ENCODE measurements at places on chromosomes 7 and 10.
A peak's percentile ranks its signal among the peaks of the same experiment; 100 is the strongest.

DNA sequence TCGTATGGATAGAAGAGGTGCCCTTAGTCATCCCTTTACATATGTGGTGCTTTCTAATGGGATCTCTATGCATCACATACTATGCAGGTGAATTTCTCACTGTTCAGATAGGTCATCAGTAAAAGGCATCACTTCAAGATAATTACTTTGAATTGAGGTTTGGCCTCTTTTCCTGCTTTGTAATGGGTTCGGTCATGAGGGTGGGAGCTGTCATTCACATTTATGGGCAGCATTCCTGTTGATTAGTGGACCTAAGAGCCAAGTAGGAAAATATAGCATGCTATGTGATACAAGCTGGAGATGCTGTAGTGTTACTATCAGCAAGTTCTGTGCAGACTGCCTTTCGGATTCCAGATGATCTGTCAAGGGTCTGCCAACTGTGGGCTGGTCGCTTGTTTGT lies 156.3 kb downstream of the LCOR start:
- DNase-seq: no peak

- DNase-seq: peak; percentile 90
These were observed 27.7 kb upstream of the BPGM start for GRCh38 chr7:134618756-134619530.

GRCh38 chr10:110354322-110354766 lies 49.6 kb upstream of the SMNDC1 start:
- peak; percentile 93 for DNase-seq

DNA sequence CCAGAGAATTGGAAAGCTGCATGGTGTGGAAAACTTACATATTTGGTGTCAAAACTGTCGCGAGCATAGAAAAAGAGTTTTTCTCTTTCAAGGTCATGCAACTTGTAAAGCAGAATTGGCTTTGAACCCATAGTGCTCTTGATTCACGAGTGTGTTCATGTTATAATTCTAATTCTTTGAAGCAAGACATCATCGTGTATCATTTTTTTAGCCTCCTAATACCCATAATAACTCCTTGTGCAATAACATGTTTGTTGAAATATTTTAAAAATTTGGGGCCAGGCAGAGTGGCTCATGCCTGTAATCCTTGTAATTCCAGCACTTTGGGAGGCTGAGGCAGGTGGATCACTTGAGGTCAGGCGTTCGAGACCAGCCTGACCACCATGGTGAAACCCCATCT lies 4.2 kb downstream of the CCL24 start:
- no peak for DNase-seq

GRCh38 chr10:21512573-21513404 lies 12.7 kb downstream of the SKIDA1 start:
- no peak for DNase-seq

GRCh38 chr7:143240291-143241168 lies 18.7 kb downstream of the TAS2R40 start:
- DNase-seq: peak; percentile 91

- no peak for DNase-seq
These were observed 133.8 kb downstream of the CNOT4 start for GRCh38 chr7:135375908-135376699.

DNA sequence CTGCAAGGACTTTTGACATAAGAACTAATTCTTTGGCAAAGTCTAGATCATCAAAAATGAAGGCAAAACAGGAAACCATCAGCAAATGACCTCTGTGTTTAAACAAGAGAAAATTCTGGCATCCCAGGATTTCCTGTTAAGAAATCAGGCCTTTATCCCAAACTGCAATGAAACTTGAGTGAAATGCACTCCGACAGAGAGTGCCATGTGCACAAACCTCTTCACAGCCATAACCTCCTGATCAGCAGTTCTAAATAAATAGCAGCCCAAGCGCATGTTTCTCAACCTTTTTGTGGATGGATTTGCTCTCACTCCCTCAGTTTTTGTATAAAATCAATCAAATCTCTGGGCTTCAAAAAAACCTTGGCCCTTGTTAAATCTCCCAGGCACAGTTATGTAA lies 107.7 kb upstream of the EEPD1 start:
- DNase-seq: peak; percentile 21

DNA sequence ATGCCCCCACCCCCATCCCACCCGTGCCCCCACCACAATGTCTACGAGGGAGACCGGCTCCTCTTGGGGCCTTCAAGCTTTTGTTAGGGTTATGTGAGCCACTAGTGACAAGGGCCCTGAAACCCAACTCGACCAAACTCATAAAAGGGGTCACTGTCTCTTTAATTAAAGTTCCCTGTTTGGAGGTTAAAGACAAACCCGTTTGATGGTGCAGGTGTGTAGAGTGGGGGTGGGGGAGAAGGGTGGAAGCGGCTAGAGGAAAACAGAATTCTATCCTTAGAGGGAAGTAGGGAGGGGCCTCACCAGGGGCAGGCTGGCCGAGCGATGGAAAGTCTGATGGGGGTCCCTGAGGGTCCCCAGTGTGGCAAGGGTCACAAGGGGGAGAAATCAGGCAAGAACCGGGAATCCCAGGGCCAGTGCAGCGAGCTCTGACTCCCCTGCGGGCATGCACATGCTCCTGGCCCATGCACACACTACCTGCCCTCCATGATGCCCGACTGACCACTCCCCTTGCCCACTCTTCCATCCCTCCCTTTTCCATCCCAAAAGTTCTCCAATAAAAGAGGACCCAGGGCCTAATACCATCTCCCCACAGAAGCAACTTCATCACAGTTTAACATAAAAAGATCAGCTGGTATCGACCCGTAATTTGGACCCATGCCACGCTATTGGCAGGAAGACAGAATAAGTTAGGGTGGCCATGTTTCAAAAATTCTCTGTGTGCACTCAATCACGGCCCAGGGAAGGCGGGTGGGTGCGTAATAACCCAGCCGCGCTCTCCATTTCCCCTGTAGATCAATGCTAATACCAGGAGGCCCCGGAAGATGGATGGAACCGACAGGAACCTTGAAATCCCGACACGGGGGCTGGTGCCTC lies 35.9 kb upstream of the SLF2 start:
- no peak for DNase-seq

DNA sequence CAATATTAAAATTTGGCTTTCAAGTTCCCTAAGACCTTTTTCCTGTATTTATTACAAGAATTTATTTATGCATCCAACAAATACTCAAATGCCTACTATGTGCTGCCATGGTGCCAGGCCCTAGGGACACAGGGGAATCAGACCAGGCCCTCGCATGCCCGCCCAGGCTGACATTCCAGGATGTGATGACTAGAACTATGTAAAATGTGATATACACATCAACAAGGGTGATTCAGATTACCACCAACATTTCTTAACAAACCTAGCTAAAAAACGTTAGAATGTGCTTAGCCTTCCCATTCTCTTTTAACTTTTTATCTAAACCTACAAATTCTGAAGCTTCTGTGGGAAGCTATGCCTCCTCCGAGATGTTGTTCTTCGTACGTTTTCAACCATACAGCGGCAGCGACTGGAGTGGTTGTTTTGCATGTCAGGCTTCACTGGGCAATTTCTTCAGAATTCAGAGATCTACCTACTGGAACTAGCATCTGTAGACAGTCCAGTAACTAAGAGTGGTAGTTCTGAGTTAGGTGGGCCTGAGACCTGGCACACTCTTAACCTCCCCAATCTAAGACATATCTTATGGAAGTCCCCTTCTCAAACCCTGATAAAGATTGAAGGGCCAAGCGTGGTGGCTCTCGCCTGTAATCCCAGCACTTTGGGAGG lies 22.1 kb downstream of the GNA12 start:
- peak; percentile 81 for DNase-seq

All from cardiac fibroblast (primary cell).